NCI-H226 (cell line): ENCODE measurements at places on chromosomes 1 and 21.

GRCh38 chr21:43760391-43760958, 15.6 kb downstream of the CSTB start:
- DNase-seq = no peak

GRCh38 chr1:109620401-109620791, 759 bp downstream of the AMPD2 start:
- peak; percentile 69 for DNase-seq

DNA sequence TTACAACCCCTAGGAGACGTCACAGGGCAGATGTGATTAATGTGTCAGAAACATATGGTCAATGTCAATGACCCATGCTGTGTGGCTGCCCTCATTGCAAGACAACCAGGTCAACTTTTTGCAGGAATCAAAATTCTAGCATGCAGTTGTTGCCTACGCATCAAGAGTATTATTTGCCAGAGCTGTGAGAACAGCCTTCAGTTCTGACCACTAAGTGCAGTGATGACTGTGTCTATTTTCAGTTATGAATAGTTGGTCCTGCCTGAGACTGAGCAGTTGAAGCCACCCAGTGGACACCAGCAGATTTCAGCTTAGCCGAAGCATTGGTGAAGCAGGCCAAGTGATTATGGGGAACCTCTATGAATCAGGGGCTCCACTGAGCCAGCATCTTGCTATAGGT, 47.3 kb downstream of the LYPLAL1 start:
- no peak for DNase-seq

DNA sequence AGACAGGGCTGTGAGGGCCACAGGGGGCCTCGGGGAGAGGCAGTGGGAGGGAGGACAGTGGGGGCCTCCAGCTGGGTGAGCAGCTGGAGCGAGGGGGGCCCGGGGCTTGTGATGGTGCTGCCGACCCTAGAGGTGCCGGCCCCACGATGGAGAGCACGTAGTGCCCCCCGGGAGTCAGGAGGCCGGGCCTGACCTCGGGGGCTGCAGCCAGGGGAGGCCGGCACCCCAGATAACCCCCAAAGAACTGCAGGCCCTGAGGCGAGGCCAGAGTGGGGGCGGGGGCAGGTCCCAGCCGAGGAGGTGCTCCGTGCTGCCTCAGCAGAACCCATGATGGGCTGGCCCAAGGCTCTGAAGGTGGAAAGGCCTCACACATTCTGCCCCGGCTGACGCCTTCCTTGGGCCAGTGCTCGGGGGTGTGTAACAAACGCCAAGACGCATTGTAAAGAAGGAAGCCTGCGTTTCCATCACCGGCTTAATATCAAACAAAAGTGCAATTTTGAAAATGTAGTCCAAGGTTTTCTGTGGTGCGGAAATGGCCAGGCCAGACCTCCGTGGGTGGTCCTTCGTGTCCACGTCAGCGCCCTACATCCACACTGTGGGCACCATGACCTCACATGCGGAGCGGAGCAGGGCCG, 55.2 kb downstream of the COL6A1 start:
- no peak for DNase-seq

GRCh38 chr1:204194080-204194479, 2.2 kb downstream of the KISS1 start:
- DNase-seq = no peak

GRCh38 chr1:38658883-38659282, 200.7 kb downstream of the RRAGC start:
- no peak for DNase-seq

- peak; percentile 97 for DNase-seq
Observed at GRCh38 chr1:173122958-173123852, 72.5 kb upstream of the TNFSF18 start.

DNA sequence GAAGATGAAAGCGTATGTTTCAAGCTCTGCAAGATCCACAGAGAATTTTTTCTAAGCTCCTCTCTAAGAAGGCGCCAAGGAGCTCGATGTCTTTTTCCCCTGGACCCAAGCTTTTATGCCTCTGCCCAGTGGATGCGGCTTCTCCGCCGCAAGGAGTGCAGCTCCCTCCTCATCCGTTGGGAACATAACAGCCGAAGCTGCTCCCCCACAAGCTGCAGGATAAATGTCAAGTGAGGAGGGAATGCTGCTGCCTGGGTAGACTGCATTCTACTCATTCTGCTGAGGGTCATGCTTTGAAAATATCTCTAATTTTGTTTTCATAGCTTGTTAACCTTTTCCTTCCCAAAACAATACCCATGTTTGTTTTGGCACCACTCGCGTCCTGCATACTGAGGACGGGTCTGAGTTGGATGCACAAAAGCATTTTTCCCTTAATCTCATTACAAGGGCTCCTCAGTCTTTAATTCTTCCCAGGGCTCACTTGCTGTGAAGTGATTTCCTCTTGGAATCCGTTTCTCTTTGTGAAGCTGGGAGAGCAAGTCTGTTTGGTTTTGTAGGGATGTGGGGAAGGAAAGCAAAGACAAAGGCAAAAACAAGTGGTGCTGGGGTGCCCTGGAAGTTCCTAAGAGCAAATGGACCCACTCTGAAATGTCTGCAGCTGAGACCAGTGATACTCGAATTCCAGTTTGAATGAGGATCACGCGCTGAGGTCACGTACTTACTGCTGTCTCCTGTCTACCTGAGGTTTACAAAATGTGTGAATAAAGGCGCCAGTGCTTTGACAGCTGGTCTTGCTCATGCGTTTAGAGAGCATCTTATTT, 134.0 kb upstream of the IRF2BP2 start:
- DNase-seq = no peak

GRCh38 chr1:193058529-193059281, 455 bp downstream of the UCHL5 start:
- DNase-seq = peak; percentile 2

GRCh38 chr1:37549341-37549740, 4.8 kb downstream of the SNIP1 start:
- peak; percentile 73 for DNase-seq

DNA sequence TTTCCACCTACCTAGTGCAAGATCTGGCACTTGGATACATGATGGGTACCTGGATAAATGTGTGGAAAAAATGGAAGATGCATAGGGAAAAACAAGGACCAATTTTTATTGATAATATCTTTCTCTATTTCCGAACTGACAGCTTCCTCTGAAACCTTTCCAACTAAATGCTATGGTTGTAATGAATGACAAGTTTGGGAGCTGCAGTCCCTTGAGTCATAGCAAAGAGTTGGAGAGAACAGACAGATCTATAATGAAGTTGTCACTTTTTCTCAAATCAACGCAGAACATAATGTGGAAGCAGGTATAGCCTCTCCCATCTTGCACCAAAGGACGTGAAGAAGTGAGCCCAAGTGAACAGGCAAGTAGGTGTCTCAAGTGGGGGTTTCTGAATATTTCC, 296.5 kb upstream of the KAZN start:
- DNase-seq = no peak

DNA sequence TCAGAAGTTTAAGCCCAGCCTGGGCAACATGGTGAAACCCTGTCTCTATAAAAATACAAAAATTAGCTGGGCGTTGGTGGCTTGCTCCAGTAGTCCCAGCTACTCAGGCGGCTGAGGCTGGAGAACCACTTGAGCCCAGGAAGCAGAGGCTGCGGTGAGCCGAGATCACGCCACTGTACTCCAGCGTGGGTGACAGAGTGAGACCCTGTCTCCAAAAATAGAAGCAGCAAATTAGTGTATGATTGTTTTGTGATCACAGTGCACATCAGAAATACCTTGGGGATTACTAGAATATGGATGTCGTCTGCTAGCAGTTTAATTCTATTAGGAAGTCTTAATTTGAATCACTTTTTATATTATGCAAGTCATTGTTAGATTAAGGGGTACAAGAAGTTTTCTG, 59.0 kb downstream of the ZBTB17 start:
- DNase-seq = no peak

GRCh38 chr1:172903581-172904220, 147.0 kb downstream of the TNFSF18 start:
- peak; percentile 49 for DNase-seq

DNA sequence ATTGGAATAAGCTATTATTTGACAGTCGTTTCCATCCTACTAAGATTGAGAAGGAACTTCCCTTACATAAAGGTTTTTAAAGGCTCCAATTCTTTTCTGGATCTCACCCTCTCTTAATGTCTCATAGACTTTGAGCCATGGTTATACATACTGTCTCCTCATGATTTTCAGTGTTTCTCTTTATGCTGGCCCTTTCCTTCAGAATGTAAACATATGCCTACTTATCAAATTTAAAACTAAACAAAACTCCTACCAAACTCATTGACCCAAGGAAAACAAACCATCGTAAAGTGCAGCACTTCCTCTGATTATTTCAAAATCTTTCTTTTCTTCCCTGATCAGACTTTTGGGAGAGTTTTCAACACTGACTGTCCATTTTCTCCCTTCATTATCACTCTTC, 163.4 kb upstream of the DPYD start:
- DNase-seq = no peak

DNA sequence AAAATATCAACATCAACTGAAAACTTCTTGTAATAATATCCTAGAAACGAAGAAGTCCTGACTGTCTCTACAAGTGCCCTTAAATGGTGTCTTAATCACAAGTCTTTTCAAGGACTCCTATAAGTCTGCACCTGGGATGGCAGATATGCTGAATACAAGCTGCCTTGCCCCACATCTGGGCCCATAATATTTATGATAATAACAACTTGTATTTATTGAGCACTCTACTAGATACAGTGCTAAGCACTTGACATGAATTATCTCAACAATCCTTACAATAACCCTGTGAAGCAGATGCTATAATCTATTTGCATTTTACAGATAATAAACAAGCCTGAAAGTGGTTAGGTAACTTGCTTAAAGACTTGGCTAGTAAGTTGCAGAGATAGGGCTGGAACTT, 78.0 kb upstream of the ZNF648 start:
- DNase-seq = no peak

- no peak for DNase-seq
Observed at GRCh38 chr1:27655151-27655937, 16.6 kb downstream of the IFI6 start.

- DNase-seq = no peak
Observed at GRCh38 chr1:150793221-150793620, 14.8 kb downstream of the CTSK start.

DNA sequence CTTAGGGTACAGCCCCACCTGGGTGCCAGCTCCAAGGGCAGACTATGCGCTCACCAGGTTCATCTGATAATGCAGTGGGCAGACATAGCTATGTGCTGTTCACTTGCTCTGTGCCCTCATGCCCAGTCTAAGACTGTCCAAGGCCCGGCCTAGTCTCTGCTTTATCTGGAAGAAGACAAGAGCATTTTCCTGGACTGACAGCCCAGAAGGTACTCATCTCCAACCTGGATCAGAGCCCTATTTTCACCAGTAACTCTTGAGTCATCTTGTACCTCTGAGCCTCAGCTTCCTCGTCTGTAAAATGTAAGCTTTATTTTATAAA, 28.5 kb upstream of the LRRC8C start:
- DNase-seq = no peak

DNA sequence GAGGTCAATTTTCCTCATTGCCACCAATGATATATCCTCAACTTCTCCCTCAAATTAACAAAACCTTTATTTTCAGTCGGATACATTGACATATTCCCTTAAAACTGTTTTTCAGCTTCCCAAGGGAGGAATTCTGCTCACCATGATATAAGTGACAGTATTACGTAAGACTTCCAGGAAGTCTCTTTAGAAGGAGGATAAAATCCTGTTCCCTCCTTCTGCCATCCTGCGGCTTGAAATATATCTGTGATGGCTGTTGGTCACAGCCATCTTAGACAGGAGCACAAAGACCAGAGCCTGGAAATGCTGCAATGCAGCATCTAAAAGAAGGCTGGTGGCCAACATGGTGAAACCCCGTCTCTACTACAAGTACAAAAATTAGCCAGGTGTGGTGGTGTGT, 270.4 kb downstream of the GPATCH2 start:
- no peak for DNase-seq

DNA sequence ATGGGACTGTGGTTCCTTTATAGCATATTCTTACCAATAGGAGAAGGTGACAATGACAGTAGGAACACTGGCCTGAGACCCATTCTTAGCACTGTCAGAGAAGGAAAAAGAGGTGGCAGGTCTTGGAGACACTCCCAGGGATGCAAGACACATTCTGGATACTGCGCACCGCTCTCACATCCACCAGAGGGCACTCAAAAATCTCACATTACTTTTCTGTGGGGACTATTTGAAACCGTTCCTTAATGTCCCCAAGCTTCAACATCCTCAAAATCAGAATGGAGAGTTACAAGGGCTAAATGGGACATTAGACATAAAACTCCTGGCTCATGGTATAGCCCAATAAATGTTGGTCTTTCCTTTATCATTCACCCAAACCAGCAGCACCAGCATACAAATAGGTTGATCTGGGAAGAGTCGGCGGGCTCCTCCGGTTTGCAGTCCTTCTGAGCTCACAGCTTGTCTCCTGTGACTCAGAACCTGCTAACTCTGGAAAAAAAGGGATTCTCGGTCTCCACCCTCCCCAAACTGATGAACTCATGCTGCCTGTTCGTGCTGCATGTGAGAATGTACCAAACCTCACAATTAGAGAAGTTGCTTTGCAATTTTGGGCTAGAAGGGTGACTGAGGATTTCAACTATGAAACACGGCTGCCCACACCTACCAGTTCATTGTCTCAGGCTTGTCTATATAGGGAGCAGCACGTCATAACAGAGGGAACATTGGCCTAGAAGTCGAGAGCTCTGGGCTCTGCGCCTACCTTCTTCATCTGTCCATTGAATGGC, 40.2 kb downstream of the IL12RB2 start:
- peak; percentile 20 for DNase-seq

GRCh38 chr21:14957836-14958235, 107.0 kb downstream of the NRIP1 start:
- DNase-seq = peak; percentile 34

DNA sequence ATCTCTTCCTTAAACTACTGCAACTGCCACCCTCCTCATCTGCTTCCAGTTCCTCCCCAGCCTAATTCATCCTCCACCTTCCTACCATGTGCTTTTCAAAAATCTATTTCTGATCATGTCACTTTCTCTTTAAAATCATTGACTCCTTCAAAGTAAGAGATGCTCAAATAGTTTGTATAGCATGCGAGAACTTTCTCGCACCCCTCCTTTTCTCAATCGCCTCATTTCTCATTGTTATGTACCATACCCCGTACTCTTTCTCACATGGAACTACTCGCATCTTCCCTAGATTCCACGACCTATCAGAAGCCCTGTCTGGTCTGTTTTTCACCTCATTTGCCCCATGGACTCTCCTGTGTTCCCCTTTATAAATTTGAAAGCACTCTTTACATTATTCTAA, 238.2 kb downstream of the NRIP1 start:
- no peak for DNase-seq

DNA sequence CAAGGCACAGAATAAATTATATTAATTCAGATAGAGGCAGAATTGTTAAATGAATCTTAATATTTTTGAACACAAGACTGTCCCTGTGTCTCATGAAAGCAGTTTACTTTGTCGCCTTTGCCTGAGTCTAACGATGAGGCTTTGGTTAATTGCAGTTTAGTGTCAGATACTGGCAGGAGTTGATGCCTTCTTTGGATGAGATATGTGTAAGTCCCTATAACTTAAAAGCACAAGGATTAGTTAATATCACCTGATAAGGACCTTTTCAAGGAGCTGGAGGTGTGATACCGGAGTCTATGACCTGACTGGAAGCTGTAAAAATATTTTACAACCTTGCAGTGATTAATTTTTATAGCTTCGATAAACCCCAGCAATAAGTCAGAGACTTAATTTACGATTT, 2.0 kb upstream of the SIKE1 start:
- DNase-seq = no peak
